Stimulated activated CD4-positive, alpha-beta T cell treated with anti-CD3 and anti-CD28 coated beads, Interleukin-4, amount 100 ng/mL, for 48 hours (primary cell): ENCODE measurements at places on chromosomes 16 and 17.

- DNase-seq = no peak
These were observed 8.8 kb upstream of the LPCAT2 start for GRCh38 chr16:55499951-55500529.

- DNase-seq = no peak
These were observed 248.5 kb upstream of the RPL38 start for GRCh38 chr17:73954951-73955350.

GRCh38 chr16:4641306-4641687, 16.7 kb downstream of the MGRN1 start:
- no peak for DNase-seq

DNA sequence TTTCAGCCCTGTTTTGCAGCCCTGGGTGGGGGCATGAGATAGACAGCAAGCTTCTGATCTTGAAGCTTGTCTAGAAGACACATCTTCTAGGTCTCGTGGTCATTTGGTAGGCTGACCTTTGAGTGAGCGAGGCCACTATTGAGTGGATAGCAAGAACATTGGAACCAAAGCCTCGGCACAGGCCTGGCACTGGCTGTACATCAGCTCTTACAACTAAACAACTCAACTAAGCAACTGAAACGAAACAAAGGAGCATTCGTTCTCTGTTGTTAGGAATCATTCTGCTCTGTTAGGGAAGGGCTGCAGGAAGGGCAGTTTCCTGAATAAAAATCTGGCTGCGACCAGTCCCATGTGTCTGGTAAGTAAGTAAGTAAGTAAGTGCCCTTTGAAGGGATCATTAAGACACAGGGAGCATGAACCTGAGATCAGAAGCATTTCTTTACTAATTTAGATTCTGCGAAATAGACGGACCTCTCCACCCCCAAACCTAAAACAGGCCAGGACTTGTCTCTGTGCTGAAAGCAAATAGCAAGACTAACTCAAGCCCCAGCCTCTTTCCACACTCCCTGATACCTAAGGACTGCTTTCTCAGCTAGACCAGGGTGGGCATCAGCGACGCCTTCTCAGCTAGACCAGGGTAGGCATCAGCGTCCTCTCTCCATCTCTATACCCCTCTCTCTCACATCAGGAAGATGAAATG, 22.7 kb downstream of the CYB561 start:
- DNase-seq = no peak

DNA sequence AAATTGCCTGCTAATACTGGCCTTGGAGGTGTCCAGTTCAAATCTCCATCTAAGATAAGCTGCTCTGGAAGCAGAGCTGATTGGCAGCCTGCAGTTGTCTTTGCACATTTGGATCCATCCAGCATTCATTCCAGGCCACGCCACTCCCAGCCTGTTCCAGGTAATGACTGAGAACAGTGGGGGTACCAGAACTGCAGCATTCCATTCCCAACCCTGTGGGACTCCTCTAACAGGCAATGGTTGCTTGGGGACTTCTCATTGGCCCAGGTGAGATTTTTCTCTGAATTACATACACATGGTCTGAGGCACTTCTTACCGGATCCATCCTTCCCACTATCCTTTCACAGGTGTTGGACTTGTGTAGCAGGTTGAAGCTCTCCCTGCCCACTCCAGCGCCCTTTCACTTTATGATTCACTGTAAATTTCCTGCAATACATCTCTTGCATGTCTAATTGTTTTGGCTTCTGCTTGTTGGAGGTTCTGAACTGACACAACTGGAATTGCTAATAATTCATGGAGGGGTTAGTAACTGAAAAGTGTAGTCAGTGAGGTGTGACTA, 206.1 kb upstream of the ZFHX3 start:
- DNase-seq = no peak

- no peak for DNase-seq
These were observed 4.6 kb upstream of the STARD3 start for GRCh38 chr17:39632153-39632941.

DNA sequence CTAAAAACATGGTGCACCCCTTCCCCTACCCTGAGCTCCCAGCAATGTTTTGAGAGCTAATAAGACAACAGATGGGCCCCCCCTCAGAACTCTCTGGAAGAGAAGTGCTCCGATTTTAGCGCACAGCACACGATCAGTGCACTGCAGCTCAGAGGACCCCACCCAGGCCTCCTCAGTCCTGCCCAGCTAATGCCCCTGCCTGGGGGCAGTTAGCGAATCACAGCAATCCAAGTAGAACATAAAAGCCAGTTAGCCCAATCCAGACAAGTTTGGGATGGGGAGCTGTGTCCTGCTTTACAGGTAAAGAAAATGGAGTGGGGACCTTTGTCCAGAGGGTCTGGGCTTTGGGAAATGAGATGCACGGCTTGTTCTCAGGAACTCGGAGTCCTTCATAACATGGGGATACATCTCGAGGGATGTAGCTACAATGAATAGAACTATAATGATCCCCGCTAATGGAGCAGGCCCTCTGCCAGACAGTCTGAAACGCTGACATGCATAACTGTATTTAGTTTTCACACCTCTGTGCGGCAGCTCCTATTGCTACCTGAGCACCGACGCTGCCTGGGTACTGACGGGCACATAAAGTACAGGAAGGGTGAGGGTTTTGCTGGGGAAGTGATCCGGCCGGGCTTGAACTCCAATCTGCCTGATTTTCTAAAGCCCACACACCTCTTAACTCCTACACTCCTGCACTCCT, 29.7 kb upstream of the CDC42EP4 start:
- no peak for DNase-seq

- DNase-seq = no peak
These were observed 1.7 kb downstream of the BEAN1 start for GRCh38 chr16:66428682-66429251.

DNA sequence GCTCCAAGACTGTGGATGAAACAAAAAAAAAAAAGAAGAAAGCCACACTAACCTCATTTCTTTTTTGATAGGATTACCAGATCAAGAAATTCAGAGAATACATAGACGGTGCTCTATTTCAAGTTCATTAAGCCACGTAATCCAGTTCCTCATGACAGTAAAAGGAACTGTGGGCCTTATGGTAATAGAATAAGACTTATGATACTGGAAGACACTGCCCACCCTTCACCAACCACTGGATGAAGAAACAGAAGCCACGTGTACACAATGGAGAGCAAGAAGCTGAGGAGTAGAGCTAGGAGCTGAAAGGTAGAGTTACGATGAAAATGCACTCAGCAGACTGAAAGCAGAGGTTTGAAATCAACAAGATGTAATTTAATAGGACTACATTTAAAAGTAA, 11.2 kb downstream of the NCBP3 start:
- DNase-seq = no peak

- DNase-seq = no peak
These were observed 20.1 kb upstream of the CNOT1 start for GRCh38 chr16:58649707-58650106.

GRCh38 chr17:67227488-67227887, 17.5 kb downstream of the HELZ start:
- no peak for DNase-seq

GRCh38 chr17:9768381-9768934, 22.9 kb downstream of the DHRS7C start:
- DNase-seq = no peak

- no peak for DNase-seq
These were observed 35.8 kb upstream of the BCAS3 start for GRCh38 chr17:60641810-60642220.

GRCh38 chr16:85153656-85154091, 41.4 kb upstream of the CIBAR2 start:
- DNase-seq = no peak

DNA sequence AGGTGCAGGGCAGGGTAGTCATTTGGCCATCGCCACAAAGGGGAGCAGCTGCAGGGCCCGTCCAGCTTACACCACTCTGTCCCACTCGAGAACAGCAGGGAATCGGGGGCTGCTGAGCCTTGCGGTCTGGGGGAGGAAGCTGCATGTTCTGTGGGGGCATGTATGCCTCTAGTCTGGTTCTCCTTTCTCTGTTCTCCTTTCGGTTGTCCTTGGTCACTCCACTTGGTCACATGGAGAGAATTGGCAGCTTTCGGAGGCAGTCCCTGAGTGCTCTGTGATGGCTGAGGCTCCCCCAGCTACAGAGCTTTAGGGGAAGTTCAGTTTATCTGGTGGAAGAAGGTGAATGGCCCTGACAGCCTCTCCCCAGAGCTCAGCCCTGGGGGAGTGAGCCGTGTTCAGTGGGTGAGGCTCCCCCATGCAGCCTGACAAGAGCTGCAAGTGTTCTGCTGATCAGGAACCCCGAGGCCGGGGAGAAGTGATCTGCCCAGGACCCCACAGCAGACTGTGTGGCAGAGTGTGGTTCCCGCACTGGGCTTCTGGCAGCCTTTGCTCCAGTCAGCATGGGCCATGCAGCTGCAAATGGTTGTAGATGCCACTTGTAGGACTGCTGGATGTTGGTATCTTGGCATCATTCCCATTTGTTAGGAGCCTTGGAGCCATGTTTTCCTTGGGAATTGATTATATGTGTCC, 22.3 kb upstream of the SMPD3 start:
- DNase-seq = peak; percentile 3

DNA sequence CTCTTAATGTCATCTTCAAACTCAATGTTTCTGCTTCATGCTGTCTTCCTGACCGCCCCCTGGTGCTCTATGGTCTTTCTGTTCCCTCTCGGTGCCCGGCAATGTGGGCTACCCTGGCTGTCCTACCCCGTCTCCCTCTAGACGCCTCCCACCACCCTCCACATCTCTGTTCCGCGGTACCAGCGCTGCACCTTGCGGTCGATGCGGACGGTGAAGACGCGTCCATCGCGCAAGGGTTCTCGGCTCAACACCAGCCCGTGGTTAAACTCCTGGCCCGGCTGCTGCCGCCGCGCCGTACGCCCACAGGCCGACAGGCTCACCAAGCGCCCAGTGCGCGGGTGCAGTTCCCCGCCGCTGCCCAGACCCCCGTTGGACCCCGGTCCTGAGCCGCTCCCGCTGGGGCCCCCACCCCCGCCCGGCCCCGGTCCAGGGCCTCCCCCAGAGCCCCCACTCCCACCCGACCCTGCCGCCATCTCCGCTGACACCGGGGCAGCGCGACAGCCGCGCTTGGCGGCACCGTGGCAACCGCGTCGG, at the start of gene NEURL4:
TSS of gene NEURL4 (minus strand) at position 496 of the 534 bp plus-strand sequence. CDS start at position 473, 23 bp downstream.
- peak; percentile 22 for DNase-seq

- DNase-seq = peak; percentile 28
These were observed 22.6 kb downstream of the NDE1 start for GRCh38 chr16:15672514-15673167.

- no peak for DNase-seq
These were observed 6.9 kb downstream of the HERPUD1 start for GRCh38 chr16:56938664-56939513.

DNA sequence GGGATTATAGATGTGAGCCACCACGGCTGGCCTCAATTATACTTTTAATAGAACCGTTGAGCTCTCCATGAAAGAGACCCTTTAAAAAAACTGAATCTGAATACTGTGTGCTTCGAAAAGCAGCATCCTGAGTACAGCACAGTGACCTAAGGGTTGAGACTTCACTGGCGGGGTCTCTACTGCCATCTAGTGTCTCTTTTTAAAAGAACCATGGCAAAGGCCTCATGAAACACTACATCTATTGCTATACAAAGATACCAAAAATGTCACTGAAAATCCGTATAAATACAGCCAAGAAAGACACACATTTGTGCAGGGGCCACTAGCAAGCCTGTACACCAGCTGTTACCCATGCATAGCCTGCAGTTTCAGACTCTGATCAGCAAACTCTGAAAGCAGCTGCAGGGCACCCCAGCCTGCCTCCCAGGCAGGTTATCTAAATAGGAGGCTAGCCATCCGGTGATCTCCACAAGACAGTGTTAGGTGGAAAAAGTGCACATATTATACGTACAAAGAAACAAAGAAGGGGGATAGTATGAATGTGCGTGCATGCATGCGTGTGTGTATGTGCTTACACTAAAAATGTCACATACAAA, 35.3 kb downstream of the NPLOC4 start:
- DNase-seq = no peak

DNA sequence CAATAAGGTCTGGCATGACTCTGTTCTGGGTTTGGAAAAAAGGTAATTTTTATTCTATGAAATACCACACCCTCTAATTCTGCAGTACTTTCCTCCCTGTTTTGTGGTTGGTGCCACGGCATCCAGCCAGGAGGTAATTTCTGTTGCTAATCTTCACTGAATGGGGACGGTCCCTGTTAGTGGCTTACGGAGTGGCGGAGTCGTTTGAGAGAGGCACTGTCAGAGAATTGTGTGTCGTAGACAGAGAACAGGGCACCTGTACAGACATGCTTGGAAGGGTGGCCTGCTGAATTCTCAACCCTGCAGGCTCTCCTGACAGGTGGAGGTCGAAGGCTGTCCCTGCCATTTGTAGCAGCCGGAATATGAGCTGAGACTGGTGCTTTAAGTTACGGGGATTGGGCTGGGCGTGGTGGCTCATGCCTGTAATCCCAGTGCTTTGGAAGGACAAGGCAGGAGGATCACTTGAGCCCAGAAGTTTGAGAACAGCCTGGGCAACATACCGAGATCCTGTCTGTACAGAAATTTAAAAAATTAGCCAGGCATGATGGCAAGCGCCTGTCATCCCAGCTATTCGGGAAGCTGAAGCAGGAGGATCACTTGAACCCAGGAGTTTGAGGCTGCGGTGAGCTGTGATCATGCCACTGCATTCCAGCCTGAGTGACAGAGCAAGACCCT, 33.2 kb downstream of the EEF2K start:
- no peak for DNase-seq

GRCh38 chr17:57811638-57812280, 38.1 kb downstream of the MRPS23 start:
- DNase-seq = no peak

DNA sequence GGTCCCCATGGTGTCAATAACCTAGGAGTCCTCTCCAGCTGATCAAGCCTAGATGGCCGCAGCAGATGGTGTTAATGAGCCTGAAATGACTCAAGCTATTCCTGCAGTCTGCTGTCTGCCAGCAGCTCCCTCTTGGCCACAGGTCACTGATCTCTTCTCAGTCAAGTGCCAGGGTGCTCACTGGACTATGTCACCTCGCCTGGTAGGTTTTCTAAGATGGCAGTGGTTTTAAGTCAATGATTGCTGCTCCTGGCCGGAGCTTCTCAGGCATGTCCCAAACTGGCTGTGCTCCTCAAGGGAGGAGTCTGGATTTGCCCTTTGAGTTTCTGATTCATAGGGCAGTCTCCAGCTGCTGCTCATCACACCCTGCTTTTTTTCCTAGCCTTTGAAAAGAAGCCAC, 58.6 kb upstream of the SHISA6 start:
- DNase-seq = no peak

DNA sequence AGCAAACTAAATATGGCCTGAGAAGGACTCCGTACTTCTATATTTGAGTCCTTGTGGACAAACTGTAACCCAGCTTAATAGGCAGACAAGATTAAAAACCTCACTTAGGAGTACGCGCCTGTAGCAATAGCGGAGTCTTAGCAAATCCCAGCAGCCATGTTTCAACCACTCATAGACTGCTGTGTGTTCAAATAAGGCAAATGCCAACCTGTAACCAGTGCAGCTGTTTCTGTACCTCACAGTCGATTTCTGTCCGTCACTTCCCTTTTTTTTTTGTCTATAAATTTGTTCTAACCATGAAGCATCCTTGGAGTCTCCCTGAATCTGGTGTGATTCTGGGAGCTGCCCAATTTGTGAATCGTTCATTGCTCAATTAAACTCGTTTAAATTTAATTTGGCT, 30.2 kb downstream of the TANC2 start:
- DNase-seq = no peak
